ENCODE measurements at places on chromosomes 3 and 15. TPM values are rescaled to one million over a fixed set of nuclear protein-coding genes. Genes with fewer than 3 reads are reported as not detected.

DNA sequence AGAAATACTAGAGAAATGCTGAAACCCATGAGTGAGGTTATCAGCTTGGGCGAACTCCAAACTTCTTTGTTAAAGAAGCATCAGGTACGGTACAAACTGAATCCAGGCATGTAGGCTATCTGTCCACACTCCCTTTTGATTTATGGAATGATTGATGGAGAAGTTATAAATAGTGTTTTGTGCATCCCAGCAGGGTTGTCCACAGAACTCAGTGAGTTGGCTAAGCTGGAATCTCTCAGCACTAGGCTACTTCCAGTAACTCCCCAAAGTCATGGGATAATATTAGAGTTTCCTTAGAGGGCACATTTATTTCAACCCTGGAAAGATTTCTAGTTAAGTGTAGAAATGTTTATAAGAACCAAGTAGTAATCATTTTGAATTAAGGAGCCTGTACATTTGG, 186.2 kb upstream of the CRBN start:
- DNase-seq, result no peak

GRCh38 chr15:72758182-72758581, 25.4 kb downstream of the ADPGK start:
- DNase-seq, result no peak

- DNase-seq, result no peak
Measured at GRCh38 chr3:56890448-56891091, 88.8 kb upstream of the ARHGEF3 start.

Gene FBXL22
- 1.7 TPM for polyA plus RNA-seq

Gene CEP63
- 30.3 TPM for polyA plus RNA-seq

- no peak for DNase-seq
Measured at GRCh38 chr3:48399387-48400172, 27.6 kb downstream of the FBXW12 start.

- DNase-seq, result no peak
Measured at GRCh38 chr3:135272026-135272669, 477.1 kb downstream of the EPHB1 start.

DNA sequence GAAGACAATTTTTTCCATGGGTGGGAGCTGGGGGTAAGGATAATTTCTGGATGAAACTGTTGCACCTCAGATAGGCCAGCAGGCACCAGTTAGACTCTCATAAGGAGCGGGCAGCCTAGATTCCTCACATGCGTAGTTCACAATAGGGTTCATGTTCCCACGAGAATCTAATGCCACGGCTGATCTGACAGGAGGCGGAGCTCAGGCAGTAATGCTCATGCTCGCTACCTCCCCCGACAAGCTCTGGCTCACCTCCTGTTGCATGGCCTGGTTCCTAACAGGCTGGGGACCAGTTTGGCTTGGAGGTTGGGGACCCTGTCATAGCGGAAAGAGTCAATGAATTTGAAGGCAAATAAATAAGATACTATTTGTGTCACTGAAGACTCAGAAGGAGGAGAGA, 105.5 kb downstream of the PLD1 start:
- DNase-seq, result no peak

Gene RASL12
- polyA plus RNA-seq, result 8.6 TPM

Gene ATP13A3
- 116 TPM for polyA plus RNA-seq

DNA sequence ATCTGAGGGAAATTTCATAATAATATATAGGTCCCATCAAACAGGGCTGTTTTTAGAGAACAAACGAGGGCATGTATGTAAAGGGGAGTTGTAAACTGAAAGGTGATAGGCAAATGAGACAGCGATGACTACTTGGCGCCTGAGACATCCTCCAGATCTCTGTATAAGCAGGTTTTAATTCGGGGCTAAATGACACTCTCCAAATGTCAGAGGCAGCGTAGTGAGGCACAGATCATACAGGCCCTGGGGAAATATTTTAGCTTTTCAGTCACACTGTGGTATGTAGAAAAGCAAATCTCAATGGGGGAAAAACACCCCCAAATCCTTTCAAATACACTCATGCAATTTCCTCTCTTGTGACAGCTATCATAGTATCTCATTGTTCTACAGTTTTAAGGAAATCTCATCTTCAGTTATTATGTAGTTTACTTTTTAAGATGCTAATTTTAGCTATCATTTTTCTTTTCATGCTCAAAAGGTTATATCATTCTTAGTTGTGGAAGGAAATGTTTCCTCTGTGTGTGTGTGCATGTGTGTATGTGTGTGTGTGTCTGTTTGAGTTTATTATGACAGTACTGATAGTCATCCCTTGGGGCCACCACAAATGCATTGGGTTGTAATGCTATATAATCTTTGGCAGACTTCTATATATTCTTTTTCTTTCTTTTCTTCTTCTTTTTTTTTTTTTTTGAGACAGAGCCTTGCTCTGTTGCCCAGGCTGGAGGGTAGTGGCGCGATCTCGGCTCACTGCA, 1.1 kb downstream of the TPRG1 start:
- no peak for DNase-seq

GRCh38 chr15:40058476-40059140, 19.6 kb upstream of the SRP14 start:
- no peak for DNase-seq

GRCh38 chr3:51139616-51140015, 245.5 kb upstream of the MANF start:
- no peak for DNase-seq

GRCh38 chr3:160368804-160369203, 30.2 kb downstream of the IFT80 start:
- DNase-seq, result no peak

GRCh38 chr3:151400341-151400740, 15.8 kb upstream of the P2RY12 start:
- no peak for DNase-seq

- DNase-seq, result no peak
Measured at GRCh38 chr3:158792709-158793108, 9.1 kb upstream of the MFSD1 start.

DNA sequence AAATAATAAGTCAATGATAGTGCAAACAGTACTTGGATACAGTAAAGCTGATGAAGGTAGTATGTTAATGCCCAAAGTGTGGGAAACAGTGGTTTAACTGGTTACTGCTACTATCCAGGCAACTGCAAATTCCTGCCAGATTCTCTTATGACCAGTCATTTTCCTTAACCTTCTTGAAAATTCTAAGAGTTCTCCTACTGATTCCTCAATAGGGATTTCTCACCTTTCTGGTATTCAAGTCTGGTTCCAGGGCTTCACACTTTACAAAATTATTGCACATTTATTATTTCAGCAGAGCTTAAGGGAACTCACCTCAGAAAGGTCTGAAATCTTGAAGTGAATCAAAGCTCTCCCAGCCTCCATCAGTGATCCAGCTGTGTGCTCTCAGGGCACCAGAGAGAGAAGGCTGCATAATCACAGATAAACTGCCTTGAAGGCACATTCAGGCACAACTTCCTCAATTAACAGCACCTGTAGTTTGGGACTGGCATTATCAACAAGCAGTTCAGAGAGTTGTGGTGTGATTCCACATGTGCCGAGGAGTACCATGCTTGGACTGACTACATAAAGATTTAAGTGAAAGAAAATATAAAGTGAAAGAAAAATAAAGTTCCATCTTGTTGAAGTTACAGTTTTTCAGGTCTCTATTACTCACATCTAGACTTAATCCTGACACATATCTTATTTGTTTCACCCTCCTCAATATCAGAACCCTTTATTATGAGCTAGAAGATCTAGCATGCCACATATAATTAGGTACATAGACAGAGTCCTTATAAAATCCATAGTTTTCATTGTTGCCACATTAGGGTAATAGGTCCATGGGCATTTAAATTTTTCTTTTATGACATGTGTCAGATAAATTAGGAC, 59.5 kb upstream of the TIPARP start:
- DNase-seq, result no peak

Gene GOLGA8H
- 1.0 TPM for polyA plus RNA-seq

Gene KLHL6
- polyA plus RNA-seq, result 1.3 TPM

DNA sequence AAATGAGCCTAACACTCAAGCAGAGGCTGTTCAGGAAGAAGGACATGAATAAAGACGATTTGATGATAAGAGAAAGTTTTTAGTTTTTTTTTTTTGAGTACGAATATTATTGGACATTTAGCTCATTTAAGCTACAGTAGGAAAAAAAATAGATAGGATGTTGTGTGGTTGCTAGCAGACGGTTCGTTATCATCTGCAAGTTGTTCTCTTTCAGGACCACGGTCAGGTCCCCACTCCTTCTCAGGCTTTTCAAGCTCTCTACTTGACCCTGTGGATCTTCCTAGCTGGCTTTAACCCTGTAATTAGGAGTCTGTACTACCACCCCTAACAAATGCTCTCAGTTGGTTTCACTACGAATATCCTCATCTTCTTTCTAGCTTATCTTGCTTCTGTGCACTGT, 1.1 kb downstream of the KCNH8 start:
- DNase-seq, result no peak
